Lower leg skin (tissue), 4 donors: ENCODE measurements at places on chromosomes 12 and 14. TPM values are rescaled to one million over a fixed set of nuclear protein-coding genes. Genes with fewer than 3 reads are reported as not detected.

DNA sequence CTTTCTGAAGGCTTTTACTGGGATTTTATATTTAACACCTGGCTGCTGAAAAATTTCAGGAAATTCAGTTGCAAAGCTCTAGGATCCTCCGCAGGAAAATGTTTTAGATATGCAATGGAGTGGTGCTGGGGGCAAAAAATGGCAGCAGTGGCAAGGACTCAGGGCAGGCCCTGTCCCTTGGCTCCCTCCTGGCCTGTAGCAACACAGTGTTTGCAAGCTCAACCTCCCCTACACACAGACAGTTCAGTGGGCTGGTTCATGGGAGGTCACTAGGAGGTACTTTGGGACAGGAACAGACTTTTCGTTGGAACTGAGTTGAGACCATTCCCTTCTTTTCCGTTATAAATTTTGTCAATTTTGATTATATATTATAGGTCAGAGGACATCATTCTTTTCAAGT, 270.4 kb downstream of the ADAMTS20 start:
- DNase-seq: no peak

- DNase-seq: no peak
These were observed 1.7 kb downstream of the NUDT4 start for GRCh38 chr12:93379326-93379980.

Gene VRTN
- not detected for total RNA-seq

DNA sequence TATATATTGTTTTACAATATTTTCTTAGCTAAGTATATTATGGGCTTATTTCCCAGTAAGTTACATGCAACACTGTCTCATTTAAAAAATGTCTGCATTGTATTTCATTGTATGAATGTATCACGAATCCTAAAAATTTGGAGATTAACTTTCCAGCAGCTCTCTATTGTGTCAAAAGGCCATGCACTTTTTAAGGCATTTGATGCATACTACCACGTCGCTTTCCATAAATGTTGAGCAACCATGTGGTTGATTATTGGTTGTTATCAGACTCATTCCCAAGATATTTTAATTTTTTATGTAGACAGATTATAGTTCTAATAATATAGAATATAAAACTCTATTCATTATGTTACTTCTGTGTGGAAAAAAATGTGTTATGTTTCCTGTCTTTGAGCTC, 79.9 kb downstream of the SMOC1 start:
- DNase-seq: no peak

DNA sequence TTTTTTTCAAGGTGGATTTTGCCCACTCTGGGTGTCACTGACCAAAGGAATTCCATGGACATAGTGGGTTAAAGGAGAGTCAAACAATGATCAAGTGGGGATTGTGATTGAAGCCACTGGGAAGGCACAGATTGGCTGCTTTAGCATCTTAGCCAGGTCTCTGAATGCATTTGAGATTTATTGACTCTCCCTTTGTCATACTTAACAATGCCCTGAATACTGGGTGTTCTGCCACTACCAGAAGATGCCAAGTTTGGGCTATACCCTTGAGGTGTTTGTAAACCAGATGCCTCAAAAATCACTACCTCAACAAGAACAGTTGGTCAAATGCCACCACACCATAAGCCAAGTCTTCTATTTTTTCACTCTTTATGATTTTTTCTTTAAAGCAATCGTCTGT, 114.8 kb downstream of the GTF2A1 start:
- DNase-seq: no peak

Gene PLBD1
- total RNA-seq: 39.3 TPM

Gene ACACB
- 19.6 TPM for total RNA-seq

- DNase-seq: no peak
These were observed 546.8 kb downstream of the PRKD1 start for GRCh38 chr14:29380826-29381225.

DNA sequence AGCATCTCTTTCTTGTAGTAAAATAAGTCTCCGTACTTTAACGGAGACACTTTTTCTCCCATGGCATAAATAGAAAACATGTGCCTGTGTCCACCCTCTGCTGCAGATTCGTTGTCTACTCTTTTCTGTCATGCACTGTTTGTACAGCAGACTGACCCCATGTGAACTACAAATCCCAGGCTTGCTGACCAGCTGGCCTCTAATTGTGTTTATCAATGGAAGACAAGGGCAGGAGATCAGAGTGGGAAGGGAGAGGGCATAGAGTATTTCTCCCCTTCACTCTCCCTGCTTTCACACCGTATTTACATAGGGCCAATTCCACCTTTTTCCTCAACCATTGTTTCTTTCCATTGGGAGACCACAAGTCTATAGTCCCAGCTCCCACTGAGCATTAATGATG, 31.0 kb upstream of the TMTC2 start:
- no peak for DNase-seq

DNA sequence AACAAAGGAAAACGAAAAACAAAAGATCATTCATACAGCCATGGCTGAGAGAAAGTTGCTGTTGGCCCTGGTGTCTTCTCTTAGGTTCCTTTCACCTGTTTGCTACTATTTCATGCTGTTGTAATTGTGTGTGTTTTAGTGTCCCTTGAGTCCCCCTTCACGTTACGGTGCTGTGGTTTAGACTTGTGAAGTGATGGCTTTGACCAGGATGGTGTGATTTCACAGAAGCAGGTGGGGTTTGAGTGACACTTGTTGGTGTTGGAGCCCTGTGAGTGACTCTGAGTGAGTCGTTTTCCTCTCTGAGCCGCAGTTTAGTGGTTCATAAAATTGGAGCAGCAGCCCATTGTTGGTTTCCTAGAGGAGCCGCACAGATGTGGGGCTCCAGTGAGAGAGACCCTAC, 635.4 kb downstream of the VRK1 start:
- DNase-seq: no peak

DNA sequence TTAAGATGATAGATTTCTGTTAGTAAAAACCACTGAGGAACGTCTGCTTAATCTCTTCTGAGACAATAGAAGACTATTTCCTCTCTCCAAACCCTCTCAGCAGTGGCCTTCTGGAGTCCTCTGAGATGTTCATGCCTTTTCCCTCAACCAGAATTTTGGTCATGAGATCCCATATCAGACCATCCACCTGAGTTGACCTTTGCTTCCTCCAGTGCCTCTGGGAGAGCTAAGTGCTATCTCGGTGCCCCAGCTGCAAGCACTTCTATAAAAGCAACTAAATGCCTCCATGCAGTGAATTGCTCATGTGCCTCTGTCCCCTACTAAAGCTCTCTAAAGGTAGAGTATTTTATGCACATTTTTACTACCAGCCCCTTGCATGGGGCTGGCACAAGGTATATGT, 172.8 kb upstream of the BCL2L14 start:
- DNase-seq: no peak

DNA sequence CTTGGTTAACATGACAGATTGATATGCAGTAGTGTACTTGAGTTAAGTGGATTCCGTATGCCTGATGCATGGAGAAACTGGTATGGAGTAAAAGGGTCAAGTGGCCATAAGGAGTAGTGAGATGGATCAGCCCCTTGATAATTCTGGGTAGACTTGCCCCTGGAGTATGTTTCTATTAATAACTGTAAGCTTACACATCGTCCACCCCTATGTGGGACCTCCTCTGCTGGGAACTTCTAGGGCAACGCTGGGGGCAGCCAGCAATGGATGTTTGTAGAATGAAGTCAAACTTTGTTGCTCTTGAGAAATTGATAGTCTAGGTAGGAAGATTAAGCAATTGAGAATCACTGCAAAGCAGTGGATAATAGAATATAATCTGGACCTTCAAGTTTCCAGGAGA, 3.5 kb downstream of the C12orf75 start:
- DNase-seq: no peak

DNA sequence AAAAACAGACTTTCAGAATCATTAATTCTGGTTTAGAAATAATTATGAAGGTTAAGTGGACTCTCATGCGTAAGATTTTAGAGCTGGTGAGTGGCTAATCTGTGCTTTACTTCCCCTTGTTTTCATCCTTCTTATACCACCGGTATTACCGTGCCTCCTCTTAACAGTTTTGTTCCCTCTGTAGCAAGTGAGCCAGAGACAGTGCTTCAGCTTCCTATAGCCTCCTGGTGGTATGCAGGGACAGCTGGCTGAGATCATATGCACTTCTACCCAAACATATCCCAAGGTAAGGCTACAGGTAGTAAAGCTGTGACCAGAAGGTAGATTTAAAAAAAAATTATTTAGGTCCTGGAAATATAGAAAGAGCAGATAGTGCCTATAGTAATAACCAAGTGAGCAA, 55.2 kb downstream of the PDE3A start:
- DNase-seq: no peak

Gene LMO3
- total RNA-seq: 1.7 TPM

DNA sequence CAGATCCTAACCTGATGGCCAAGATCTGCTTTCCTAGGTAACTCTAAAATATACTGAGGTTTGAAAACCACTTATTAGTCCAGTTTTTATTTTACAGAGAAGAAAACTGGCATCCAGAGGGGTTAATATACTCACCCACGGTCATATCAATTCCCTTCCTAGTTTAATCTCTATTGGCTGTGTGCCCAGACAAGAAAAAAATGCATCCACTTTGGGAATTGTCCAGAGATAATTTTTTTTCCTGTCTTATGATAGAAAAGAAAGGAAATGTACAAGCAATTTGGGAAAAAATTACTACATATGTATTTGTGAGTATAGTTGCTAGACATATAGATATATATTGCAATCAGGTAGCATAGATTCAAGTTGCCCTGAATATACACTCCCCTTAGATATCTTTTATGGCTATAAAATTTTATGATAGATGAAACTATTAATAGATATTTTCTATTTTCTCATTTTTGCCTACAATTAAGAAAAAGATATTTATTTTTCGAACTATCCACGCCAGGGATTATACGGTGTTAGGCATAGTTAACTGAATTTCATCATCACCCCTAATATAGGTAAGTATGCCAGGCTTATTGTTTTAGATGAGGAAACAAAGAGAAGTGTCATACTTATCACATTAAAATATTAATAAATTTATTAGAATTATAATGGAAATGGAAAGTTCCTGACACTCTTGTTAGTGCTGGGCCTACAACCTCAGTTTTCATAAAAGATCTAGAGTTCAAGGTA, 100.5 kb upstream of the SLC38A2 start:
- DNase-seq: no peak

Gene RHOJ
- total RNA-seq: 1.8 TPM

Gene HSPA2
- 152 TPM for total RNA-seq

Gene SBNO1
- 18.6 TPM for total RNA-seq

Gene PPP2R5C
- total RNA-seq: 84.4 TPM

Gene GPR135
- total RNA-seq: 3.5 TPM

Gene C12orf56
- total RNA-seq: 2.9 TPM

Gene NEDD1
- total RNA-seq: 10.9 TPM

DNA sequence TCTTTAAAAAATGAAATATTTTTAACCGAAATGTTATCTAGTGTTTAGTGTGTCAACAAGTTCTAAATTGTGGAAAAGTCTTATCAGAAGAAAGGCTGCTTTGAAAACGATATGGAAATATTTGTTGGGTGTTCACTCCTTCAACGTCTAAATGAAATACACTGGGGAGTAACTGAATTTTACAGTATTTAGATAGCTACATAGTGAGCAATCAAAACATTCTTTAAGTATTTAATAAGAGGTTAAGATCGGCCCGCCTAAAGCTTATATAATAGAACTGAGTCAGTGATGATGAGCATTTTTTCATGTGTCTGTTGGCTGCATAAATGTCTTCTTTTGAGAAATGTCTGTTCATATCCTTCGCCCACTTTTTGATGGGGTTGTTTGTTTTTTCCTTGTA, 228.3 kb downstream of the RAD51B start:
- DNase-seq: no peak

GRCh38 chr12:92416385-92416812, 270.8 kb upstream of the BTG1 start:
- DNase-seq: no peak

DNA sequence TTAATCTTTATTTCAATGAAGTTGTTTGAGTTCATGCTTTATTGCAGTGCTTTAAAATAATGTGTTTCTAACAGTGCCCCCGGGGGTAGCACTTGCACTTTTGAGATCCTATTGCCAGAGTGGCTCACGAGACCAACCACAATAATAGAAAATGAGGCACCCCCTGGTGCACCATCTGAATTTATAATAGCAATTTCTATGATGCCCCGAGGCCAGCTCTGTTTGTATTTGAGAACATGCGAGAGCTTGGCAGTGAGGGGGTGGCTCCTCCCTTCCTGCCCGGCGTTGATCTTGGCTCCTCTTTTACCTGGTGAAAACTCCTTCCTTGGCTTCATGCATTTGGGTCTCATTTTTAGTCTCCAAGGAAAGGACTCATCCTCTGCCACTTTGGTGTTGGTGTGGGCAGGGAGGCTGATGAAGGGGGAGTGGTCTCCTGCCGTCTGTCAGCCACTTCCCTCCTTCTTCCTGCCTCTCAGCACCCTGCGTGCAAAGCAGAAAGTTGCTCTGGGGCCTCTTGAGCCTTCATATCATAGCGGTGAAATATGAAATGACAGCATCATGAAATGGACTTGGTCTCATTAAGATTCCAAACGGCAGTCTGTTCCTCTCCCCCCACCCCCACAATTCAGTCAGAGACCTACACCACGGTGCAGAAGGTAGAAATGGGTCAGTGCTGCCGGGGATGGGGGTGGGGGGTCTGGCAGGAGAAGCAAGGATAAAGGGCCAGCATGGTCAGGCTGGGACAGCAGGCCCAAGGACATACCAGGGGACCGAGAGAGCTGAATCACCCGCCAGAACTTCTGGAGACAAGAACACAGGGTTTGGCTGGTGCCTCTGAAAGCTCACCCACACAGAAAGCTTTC, 17.7 kb upstream of the NRXN3 start:
- DNase-seq: no peak

- DNase-seq: peak; percentile 54
These were observed 85.7 kb downstream of the SAMD4A start for GRCh38 chr14:54652605-54653052.

- DNase-seq: no peak
These were observed 803.7 kb downstream of the DIO2 start for GRCh38 chr14:79407572-79407971.

Gene NANOG
- 0.15 TPM for total RNA-seq

GRCh38 chr14:95858893-95859292, 17.7 kb upstream of the TUNAR start:
- no peak for DNase-seq

- DNase-seq: no peak
These were observed 48.4 kb downstream of the LTBP2 start for GRCh38 chr14:74563586-74564159.

GRCh38 chr12:100724071-100724470, 70.5 kb upstream of the ANO4 start:
- no peak for DNase-seq

Gene PIWIL1
- total RNA-seq: not detected
